ENCODE measurements at places on chromosomes 3 and 15.

DNA sequence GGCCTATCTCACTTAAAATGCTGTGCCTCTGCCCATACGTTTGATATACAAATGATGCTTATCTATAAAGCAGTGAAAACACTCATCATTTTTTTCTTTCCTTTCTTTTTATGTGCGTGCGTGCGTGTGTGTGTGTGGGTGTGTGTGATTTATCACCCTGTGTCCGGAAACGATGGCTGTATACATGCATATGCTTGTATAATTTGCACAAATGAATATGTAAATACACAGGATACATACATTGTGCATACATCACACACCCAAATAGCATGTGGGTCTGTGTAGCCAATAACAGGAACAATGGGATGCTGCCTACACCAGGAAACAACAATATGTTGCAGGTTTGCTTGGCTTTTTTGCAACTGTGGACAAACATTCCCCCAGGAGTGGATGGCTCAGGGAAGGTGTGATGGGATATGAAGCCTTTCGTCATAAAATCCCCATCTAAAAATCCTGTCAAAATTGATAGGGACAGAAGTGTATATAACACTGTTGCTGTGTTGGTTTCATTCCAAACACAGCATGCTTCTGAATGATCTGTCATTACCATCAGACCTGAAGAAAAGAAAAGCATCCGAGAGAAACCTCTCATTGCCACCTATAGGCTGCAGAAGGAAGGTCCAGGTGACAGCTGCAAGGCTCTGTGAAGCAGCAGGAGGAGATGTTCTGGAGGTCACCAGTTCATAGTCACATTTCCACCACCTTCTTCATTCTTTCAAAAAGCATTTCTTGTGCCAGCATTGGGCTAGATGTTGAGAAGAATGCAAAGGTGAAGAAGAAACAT is 503.9 kb upstream of the NR2F2 start:
- no peaks in the 10 kb centered on the region for H3K36me3 ChIP-seq
- no peak overlapping the region for H3K27ac ChIP-seq
- no peaks in the 10 kb centered on the region for H3K4me1 ChIP-seq
- H3K4me3 ChIP-seq = no peak overlapping the region
- no peak for DNase-seq

- no peak overlapping the region for H3K27ac ChIP-seq
- no peaks in the 10 kb centered on the region for H3K27me3 ChIP-seq
- DNase-seq = no peak
- H3K4me3 ChIP-seq = no peak overlapping the region
Observed at GRCh38 chr3:47022641-47023071, 43.2 kb downstream of the NBEAL2 start.

DNA sequence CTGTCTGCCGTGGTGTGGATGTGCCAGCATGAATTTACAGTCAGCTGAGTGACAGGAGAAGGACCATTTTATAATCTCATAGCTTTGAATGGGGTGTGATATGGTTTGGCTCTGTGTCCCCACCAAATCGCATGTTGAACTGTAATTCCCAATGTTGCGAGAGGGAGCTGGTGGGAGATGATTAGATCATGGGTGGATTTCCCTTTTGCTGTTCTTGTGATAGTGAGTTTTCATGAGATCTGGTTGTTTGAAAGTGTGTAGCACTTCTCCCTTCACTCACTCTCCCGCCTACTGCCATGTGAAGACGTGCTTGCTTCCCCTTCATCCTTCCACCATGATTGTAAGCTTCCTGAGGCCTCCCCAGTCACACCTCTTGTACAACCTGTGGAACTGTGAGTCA is 111.9 kb upstream of the CHD2 start:
- no peak overlapping the region for H3K4me3 ChIP-seq
- H3K36me3 ChIP-seq = no peaks in the 10 kb centered on the region
- H3K27ac ChIP-seq = no peak overlapping the region
- H3K4me1 ChIP-seq = no peaks in the 10 kb centered on the region

DNA sequence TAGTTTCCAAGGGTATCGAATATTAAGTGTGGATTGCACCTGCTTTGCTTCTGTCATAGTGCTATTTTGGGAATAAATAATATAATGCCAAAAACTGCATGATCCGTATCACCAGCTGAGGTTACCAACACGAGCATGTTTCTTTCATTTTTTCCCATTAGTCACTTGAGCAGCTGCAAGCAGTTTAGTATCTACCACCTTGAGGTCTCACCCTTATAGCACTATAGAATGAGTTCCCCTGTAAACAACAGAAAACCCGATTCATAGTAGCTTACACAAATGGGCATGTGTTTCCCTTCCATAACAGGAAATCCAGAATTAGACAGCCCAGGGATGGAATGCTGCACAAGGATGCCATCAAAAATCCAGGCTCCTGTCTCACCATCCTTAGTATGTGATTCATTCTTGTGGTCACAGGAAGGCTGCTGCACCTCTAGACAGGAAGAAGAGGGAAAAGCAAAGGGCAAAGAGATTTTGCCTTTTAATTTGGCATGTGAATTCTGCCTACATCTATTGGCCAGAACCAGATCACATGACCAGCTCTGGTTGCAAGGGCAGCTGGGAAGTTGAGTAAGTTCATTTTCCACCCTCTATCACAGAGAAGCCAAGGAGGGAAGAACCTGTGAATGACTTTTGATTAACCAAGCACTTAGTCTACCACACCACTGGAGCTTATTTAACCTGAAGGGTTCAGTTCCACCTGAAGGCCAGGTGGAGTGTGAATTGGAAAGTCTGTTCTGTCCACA is 91.3 kb upstream of the SLC25A36 start:
- no peaks in the 10 kb centered on the region for H3K4me1 ChIP-seq
- no peaks in the 10 kb centered on the region for H3K27me3 ChIP-seq
- H3K4me3 ChIP-seq = no peak overlapping the region
- no peaks in the 10 kb centered on the region for H3K36me3 ChIP-seq
- H3K27ac ChIP-seq = no peak overlapping the region

DNA sequence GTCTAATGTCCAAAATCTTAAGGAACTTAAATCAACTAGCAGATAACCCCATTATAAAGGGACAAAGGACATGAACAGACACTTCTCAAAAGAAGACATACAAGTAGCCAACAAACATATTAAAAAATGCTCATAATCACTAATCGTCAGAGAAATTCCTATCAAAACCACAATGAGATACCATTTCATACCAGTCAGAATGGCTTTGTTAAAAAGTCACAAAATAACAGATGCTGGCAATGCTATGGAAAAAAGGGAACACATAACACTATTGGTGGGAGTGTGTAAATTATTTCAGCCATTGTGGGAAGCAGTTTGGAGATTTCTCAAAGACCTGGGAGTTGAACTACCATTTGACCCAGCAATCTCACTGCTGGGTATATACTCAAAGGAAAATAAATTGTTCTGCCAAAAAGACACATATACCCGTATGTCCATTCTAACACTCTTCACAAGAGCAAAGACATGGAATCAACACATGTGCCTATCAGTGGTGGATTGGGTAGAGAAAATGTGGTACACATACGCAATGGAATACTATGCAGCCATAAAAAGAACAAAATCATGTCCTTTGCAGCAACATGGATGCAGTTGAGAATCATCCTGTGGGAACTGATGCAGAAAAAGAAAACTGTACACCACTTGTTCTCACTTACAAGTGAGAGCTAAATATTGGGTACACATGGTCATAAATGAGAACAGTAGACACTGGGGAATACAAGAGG is 78.5 kb downstream of the TCF12 start:
- no peaks in the 10 kb centered on the region for H3K4me1 ChIP-seq
- H3K27me3 ChIP-seq = no peaks in the 10 kb centered on the region
- no peaks in the 10 kb centered on the region for H3K36me3 ChIP-seq
- no peak overlapping the region for H3K27ac ChIP-seq
- H3K4me3 ChIP-seq = no peak overlapping the region

DNA sequence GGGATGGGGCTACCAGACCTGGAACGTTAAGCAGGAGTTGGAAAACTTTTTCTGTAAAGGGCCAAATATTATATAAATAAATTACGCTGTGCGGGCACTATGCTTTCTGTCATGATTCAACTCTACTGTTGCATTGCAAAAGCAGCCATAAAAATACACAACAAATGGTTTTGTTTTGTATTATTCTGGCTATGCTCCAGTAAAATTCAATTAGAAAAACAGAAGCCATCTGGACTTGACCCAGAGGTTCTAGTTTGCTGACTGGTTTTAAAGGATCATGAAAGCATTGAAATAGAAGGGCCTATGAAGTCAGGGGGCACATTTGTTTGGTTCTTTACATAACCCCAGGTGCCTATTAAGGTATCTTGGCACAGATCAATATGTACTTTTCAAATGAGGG is 647.4 kb upstream of the LMCD1 start:
- no peak overlapping the region for H3K4me3 ChIP-seq
- H3K36me3 ChIP-seq = no peaks in the 10 kb centered on the region
- DNase-seq = no peak
- no peak overlapping the region for H3K27ac ChIP-seq

GRCh38 chr3:195762611-195763010 is 41.8 kb downstream of the MUC20 start:
- peaks cover 6% of the 10 kb centered on the region for H3K4me1 ChIP-seq
- DNase-seq = no peak
- H3K27ac ChIP-seq = no peak overlapping the region
- no peaks in the 10 kb centered on the region for H3K27me3 ChIP-seq
- no peaks in the 10 kb centered on the region for H3K36me3 ChIP-seq

- no peaks in the 10 kb centered on the region for H3K27me3 ChIP-seq
- no peak overlapping the region for H3K27ac ChIP-seq
- DNase-seq = no peak
- no peaks in the 10 kb centered on the region for H3K36me3 ChIP-seq
Observed at GRCh38 chr15:93985925-93986324, 245.4 kb upstream of the MCTP2 start.

DNA sequence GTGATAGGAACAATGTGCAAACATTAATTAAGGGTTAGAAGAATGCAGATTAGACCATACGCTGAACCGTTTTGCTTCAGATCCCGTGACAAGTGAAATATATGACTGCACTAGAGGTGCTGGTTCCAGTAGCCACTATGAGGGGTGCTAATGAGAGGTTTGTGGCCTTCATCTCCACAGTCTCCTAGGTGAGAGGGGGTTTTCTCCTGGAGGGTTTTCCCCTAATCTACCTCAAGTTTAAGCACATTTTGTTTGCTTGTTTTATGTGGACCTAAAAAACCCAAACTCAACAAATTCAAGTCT is 13.7 kb upstream of the SHF start:
- no peaks in the 10 kb centered on the region for H3K36me3 ChIP-seq
- no peaks in the 10 kb centered on the region for H3K4me1 ChIP-seq
- DNase-seq = no peak
- H3K27me3 ChIP-seq = no peaks in the 10 kb centered on the region

GRCh38 chr3:36244728-36245127 is 135.6 kb upstream of the STAC start:
- H3K4me3 ChIP-seq = no peak overlapping the region
- DNase-seq = no peak
- no peak overlapping the region for H3K27ac ChIP-seq

DNA sequence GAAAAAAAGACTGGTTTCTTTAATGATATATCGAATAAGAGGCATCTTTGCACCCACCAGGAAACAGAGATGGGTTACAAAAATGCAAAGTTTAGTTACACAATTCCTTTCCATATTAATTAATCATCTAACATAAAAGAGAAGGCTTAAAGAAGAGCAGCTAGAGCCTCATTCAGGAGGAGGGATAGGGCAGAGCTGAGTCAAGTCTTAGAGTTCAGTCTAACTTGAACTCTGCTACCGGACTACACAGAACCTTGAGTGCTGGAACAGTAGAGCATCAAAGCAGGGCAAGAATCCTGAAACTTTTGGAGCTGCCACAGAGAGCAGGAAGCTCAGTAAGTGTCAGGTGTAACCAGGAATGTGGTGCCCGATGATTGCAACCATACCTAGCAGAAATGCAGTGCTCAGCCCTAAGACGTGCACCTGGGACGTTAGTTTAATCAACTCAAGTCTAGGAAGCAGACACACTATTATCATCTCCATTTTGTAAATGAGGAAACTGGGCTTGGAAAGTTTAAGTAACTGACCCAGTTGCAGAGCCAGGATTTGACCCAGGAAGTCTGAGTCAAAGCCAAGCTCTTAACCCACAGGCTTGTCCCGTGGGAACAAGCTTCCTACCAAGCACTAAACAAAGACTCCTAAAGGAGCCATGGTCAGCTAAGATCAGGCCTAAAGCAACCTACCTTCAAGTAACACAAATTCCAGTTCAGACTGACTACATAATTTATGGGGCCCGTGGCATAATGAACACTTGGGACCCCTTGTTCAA is 187.4 kb downstream of the FOXP1 start:
- no peak for DNase-seq
- H3K36me3 ChIP-seq = no peaks in the 10 kb centered on the region
- no peaks in the 10 kb centered on the region for H3K4me1 ChIP-seq
- H3K4me3 ChIP-seq = no peak overlapping the region
- no peak overlapping the region for H3K27ac ChIP-seq

DNA sequence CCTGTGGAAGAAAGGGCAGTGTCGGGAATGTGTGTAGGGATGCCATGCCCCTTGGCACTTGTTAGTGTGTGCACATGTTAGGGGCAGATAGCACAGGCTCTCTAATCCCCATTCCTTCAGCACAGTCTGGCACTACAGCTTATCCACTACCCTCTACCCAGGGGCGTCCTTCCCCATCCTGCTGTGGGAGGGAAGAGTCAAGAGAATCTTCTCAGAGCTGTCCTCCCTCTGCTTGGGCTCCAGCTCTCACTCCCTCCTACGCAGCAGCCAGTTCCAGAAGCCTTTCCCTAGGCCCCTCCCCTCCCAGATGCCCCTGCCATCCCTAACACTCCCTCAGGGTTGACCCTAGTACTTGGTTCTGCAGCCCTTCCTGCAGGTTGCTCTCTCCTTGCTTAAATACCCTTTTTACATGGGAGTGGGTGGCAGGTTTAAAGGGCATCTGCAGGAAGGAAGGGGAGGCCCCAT is 815 bp upstream of the GRM2 start:
- H3K4me3 ChIP-seq = no peak overlapping the region
- no peaks in the 10 kb centered on the region for H3K27me3 ChIP-seq
- no peak overlapping the region for H3K27ac ChIP-seq
- no peaks in the 10 kb centered on the region for H3K36me3 ChIP-seq
- peaks cover 9% of the 10 kb centered on the region for H3K4me1 ChIP-seq

- H3K36me3 ChIP-seq = no peaks in the 10 kb centered on the region
- H3K4me1 ChIP-seq = peaks cover 29% of the 10 kb centered on the region
- DNase-seq = no peak
- no peaks in the 10 kb centered on the region for H3K27me3 ChIP-seq
- H3K4me3 ChIP-seq = no peak overlapping the region
Observed at GRCh38 chr15:72785841-72786240, 2.3 kb upstream of the ADPGK start.

DNA sequence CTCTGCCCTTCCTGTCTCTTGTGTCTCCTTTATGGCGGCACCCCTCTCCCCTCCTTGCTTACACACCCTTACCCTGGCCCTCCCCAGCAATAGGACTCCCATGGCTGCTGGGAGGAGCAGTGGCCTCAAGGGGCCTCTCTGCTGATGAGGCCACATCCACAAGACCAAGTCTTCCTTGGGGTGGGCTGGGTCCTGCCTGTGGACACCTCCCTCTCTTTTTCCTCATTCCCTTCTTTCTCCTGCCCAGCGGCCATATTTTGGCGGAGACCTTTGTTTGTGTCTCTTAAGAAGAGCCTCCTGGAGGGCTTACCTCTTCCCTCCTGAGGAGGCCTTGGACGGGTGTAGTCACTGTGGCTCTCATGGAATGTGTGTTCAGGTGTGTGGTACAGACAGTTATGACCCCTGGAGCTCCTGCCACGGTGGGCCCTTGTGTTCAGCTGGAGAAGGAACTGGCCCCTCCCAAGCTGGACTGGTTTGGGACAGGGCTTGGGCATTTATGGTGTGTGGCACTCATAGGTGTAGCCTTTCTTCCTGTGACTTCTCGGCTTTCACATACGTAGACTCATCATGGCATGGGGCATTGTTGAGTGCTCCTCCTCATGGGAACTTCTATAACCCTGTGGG is 56.6 kb upstream of the APEH start:
- H3K4me1 ChIP-seq = no peaks in the 10 kb centered on the region
- no peak for DNase-seq
- no peak overlapping the region for H3K27ac ChIP-seq
- no peaks in the 10 kb centered on the region for H3K27me3 ChIP-seq
- H3K36me3 ChIP-seq = no peaks in the 10 kb centered on the region
- H3K4me3 ChIP-seq = no peak overlapping the region
